ENCODE measurements at places on chromosomes 5 and 9. TPM values are rescaled to one million over a fixed set of nuclear protein-coding genes. Genes with fewer than 3 reads are reported as not detected.

Gene PAEP
- not detected for polyA plus RNA-seq

Gene CCL27
- not detected for polyA plus RNA-seq

DNA sequence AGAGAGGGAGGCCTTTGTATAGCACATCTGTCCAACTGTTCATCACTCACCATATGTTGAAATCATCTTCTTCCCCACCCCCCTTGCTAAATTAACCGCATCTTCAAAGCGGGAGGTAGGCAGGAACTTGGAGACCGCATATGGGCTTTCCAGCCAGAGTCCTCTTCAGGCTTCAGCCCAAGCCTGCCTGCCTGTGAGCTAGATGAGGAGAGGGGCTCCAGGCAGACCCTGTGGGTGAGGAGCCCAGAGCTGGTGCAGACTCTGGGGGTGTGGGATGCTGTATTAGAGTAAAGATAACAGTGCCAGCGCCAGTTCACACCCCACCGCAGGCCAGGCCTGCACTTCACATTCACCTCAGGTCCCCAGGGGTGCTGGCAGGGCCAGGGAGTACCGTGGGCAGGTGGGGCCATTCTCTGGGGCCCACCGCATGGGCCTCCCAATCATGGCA lies 16.2 kb downstream of the PRRC2B start:
- H3K27ac ChIP-seq: no peak overlapping the region
- H3K4me3 ChIP-seq: no peak overlapping the region
- no peaks in the 10 kb centered on the region for H3K27me3 ChIP-seq
- H3K36me3 ChIP-seq: no peaks in the 10 kb centered on the region
- no peak for DNase-seq

Gene SPARC
- 747 TPM for polyA plus RNA-seq

DNA sequence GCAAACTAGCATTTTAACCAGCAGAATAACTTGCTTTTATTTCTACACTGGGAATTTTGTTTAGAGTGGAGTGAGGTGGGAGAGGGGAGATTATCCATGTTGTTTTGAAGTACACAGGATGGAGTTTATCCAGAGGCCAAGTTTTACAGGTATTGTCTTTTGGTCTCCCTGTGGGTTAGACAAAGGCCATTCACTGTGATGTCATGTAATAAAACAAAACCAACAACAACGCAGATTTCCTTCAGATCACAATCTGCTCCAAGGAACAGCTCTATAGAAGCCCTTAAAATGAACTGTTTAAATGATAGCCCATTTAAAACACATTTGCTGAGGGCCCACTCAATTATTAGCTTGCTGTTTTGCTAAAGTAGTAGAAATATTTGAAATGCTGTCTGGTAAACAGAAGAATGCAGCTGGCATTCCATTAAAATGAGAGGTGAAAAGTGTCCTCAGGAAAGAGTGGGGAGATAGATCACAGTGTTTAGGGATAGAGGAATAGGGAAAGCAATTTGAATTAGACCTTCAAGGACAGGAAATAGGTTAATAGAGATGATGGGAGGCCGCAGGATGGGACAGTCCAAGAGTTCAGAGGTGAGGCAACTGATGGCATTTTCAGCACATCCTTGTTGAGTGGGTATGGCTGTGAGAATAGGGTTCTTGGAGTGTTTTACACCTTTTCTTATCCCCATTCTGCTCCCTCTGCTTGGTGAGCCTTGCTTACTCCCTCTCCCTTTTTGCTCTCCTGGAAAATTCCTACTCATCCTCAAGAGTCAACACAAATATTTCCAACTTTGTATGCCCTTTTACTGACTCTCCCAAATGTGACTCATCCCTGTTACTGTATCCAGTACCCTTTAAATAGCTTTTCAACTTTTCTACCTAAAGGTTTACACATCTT lies 140.1 kb upstream of the NR3C1 start:
- H3K4me1 ChIP-seq: peaks cover 7% of the 10 kb centered on the region
- no peaks in the 10 kb centered on the region for H3K36me3 ChIP-seq
- no peaks in the 10 kb centered on the region for H3K27me3 ChIP-seq
- no peak for DNase-seq

DNA sequence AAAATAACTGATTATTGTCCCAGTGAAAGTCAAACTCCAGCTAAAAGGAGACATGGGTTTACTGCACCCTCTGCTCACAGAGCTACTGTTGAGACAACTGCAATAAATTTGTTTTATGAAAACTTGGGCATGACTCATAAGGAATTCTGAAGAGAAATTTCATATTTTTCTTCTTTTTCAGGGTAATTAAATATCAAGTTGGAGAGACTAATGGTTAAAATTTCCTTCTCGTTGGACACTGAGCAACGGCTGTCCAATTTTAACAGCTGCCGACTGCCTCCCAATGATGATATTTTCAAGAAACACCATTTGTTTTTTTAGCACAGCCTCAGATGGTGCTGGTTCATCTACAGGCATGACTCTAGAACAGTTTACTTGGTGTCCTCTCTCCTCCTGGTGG lies 259.2 kb upstream of the RGMB start:
- no peaks in the 10 kb centered on the region for H3K27me3 ChIP-seq
- H3K36me3 ChIP-seq: no peaks in the 10 kb centered on the region
- H3K27ac ChIP-seq: no peak overlapping the region

DNA sequence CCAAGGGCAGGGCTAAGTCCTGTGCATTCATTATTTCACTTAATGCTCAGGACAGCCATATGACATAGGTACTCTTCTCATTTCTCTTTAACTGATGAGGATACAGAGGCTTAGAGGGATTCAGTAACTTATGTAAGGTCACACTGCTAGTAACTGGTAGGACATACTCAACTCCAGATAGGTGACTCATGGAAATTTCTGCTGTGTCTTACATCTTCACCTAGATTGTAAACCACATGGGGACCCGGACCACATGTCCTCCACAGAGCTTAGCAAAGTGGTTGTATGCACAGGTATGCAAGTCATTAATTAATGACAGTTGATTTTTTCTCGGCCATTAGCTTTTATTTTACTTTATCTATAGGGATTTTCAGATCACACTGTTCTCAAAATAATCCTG lies 29.3 kb downstream of the SLC1A1 start:
- H3K36me3 ChIP-seq: no peaks in the 10 kb centered on the region
- peaks cover 3% of the 10 kb centered on the region for H3K4me1 ChIP-seq
- H3K27ac ChIP-seq: no peak overlapping the region
- H3K27me3 ChIP-seq: no peaks in the 10 kb centered on the region

GRCh38 chr5:31855134-31856040 lies 216.5 kb downstream of the PDZD2 start:
- no peaks in the 10 kb centered on the region for H3K4me1 ChIP-seq
- H3K36me3 ChIP-seq: no peaks in the 10 kb centered on the region
- peak; percentile 70 for DNase-seq
- peak overlapping the region; percentile 67 for H3K4me3 ChIP-seq
- peak overlapping the region; percentile 77 for H3K27ac ChIP-seq

Gene SPATA31D4
- not detected for polyA plus RNA-seq

GRCh38 chr9:107948601-107949000 lies 459.0 kb upstream of the KLF4 start:
- no peaks in the 10 kb centered on the region for H3K4me1 ChIP-seq
- no peak for DNase-seq
- no peaks in the 10 kb centered on the region for H3K36me3 ChIP-seq

DNA sequence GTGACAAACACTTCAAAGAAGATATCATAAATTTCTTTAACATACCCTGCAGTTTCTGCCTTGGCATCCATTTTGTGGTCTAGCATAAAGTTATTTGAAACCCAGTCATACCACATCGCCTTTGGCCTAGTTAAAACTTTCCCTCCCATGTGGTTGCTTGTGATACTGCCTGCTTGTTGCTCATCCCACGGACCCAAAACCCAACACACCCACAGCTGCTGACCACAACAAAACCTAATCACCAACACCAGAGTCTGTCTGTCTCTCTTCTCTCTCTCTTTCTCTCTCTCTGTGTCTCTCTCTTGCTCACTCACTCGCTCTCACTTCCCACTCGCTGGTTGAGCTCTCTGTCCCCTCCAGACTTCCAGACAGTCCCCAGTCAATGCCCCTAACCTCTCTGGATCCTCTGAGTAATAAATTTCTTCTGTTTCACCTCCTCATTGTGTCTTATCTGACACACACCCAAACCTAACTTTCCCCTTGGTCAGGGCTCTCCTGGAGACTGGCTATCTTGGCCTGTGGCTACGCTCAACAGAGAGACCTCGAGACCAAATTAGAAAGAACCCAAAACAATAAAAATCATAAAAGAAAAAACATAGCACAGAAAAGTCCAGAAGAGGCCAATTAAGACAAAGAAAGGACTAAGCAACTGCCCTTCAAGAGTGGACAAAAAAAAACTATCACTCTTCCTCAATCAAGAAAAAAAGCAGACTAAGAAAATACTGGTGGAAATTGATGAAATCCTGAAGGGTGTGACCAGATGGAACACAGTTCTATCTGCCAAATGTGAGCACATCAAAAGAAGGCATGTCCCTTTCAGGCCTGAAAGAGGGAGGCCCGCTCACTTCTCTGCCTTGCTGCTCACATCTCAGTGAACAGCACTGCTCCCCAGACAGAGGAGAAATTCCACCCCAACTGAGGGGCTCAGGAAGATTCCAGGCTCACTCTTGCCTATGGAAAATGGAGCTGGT lies 41.5 kb downstream of the TTLL11 start:
- H3K4me1 ChIP-seq: no peaks in the 10 kb centered on the region
- DNase-seq: no peak
- no peaks in the 10 kb centered on the region for H3K27me3 ChIP-seq
- no peaks in the 10 kb centered on the region for H3K36me3 ChIP-seq

Gene KLF4
- 9.9 TPM for polyA plus RNA-seq
